ENCODE measurements at places on chromosomes 12 and 14.

DNA sequence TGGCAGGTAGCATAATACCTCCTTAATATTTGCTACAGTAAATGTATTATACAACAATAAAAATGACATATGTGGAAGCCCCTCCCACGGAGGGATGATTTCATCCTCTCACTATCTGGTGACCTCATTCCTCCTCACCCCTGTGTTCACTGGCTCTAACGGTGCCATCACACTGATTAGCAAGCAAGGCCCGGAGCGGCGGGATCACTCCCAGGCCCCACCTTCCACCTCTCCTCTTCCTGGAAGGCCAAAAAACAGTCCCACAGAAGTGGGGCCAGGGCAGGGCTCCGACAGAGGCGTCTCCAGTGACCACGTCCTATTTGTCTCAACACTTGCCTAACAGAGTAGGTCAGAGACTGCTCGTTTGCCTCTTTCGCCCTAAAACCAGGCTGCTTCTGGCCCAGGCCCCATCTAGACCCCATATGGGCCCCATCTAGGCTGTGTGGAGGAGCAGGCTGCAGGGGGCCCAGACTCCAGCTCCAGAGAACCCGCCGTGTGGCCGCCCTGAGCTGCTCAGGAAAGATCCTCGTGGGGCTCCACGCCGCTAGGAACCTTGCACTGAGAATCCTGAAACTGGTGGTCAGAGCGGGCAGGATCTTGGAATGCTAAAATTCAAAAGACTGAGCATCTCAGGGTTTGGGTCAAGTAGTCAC, 3.7 kb downstream of the SELPLG start:
- peak; percentile 34 for DNase-seq

DNA sequence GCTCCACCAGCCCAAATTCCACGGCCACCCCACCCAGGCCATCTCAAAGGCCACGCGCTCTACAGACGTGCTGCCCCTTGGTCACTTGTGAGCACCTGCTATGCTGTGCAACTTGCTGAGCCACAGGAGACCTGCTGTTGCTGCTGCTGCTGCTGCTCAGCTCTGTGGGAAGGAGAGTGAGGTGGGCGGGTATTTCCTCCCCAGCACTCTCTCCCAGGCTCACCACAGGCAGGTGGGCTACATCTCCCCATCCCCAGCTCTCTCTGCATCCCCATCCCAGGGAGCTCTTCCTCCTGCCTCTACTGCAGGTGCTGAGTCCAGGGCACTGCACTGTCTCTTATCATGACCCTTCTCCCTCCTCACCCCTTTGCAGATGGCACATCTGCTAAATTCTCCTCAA, 306.9 kb downstream of the BCL11B start:
- DNase-seq: no peak

DNA sequence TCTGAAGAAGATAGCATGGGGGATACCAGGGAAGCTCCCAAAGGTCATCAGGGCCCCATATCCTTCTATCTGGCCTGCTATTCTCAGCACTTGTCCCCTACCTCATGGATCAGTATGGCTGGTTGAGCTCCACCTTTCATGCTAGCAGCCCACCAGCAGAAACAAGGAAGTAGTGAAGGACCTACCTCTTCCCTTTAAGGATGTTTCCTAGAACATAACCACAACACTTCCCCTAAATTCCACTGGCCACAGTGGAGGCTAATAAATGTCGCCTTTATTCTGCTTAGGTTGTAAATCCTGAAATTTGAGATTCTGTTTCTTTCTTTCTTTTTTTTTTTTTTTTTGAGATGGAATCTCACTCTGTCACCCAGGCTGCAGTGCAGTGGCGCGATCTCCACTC, 128.6 kb upstream of the PARP11 start:
- DNase-seq: no peak

DNA sequence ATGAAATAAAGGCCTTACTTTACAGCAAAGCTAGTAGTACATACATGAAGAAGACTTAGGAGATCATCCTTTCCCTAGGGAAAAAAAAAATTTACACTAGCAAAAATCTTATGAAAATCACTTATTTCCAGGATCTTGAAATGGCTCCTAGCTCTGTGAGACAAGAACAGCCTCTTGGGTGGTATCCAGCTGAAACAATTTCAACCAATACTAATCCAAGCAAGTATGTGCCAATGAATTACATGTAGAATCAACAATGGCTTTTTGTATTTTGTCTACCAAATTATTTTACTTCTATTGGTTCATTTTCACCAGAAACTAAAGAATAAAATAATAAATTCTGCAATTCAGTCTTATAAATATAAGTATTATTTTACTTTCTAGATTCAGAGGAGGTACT, 2.7 kb upstream of the SLCO1A2 start:
- DNase-seq: no peak

DNA sequence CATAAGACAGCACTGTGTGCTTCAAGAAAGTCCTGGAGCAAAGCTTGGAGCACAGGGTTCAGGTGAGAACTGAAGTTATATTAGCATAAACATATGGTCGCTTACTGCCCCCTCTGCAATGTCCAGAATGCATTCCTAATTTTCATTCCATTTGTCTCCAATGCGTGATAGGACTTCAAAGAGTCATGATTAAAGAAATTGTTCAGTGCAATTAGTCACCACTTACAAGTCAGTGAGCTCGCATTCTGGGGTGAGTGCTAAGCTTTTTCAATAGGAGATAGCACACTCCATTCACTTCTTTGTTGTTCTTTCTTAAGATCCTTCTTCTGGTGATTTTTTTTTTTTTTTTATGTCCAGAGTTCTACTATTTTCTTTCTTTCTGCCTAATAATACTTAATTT, 398.4 kb downstream of the SYT1 start:
- DNase-seq: no peak

GRCh38 chr12:40525054-40525453, 167.2 kb upstream of the CNTN1 start:
- DNase-seq: no peak

GRCh38 chr12:49279706-49280159, 14.9 kb downstream of the TUBA1C start:
- no peak for DNase-seq

DNA sequence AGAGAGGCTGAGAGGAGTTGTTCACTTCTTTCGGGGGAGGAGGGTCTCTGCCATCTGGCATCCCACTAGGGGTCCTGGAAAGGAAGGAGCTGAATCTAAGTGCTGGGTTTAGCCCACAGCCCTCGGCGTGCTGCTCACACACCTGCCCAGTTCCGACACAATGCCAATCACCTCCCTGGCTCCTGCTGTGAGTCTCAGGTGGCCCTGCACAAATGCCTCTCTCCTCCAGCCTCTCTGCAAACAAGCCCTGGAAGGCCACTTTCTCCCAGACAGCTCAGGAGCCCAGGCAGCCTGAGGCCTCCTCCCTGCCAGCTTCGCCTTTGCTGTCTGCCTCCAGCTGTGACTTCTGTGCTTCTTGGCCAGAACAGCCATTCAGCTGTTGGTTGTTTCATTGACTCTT, 51.2 kb downstream of the SMIM41 start:
- DNase-seq: no peak

DNA sequence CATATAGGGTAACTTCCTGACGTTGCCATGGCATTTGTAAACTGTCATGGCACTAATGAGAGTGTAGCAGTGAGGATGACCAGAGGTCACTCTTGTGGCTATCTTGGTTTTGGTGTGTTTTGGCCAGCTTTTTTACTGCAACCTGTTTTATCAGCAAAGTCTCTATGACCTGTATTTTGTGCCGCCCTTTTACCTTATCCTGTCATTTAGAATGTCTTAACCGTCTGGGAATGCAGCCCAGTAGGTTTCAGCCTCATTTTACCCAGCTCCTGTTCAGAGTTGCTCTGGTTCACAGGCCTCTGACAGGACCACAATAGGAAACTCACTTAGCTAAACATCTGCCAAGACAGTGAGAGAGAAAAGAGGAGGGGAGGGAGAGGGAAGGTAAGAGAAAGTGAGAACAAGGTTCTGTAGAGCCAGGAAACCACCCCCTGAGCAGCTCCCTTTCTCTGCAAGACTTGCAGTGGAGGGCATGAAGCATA, 64.8 kb upstream of the PLEKHG3 start:
- DNase-seq: no peak

DNA sequence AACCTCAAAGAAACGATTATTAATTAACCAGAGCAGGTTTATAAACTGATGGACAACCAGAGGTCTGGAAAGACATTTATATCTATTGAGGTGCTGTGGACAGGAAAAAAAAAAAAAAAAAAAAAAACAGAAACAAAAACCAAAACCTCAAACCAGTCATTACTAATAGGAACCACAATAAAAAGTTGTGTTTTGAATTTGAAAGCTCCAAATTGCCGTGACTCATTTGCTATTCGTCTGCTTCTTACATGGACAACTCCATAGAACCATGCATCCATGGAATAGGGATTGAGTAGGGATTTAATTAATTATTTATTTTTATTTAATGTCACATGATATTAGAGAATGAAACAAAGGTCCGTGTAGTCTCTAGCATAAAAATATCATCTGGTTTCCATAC, 134.1 kb upstream of the SSTR1 start:
- no peak for DNase-seq

- no peak for DNase-seq
Observed at GRCh38 chr14:95784137-95784536, 70.2 kb upstream of the TCL1A start.

- no peak for DNase-seq
Observed at GRCh38 chr14:24463017-24463883, 20.7 kb upstream of the SDR39U1 start.

DNA sequence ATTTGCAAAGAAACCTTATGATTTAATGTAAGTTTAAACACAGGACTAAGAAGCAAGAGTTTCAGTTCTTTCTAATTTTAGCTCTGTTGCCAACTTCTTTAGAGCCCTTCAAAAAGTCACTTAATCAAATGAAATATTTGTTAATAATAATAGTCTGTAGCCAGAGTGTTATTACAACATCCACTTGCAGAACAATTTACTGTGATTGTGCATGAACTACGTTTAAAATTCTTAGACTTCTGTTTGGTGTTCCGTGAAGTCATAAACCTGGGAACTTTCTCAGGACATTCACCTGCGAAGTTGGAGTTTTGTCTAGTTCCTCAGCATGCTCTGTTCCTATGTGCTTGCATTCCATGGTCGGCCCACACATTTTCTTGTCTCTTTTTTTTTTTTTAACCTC, 244.0 kb upstream of the AVPR1A start:
- DNase-seq: no peak

DNA sequence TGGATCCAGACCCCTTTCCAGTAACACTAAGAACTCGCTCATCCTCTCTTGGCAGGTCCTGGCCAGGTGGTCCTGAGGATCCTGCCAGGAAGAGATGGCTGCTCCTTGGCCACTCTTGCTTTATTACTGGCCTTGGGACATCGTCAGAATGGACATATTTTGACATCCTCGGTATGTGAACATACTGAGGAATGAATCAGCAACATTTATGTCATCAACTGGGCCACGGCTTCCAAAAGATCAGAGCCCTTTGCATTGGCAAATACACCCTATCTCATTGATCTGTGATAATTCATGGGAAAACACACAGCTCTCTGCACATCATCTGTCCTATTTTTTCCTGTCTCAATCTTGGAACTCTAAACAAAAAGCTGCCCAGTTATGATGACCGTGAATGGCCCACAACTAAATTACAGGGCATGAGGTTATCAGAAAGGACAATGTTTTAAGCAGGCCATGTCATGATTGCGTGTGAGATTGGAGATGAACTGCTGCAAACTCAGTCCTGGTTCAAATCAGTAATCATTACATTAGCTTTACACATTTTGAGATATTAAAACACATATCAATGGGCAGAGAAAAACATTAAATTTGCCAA, 1325.8 kb downstream of the AACS start:
- no peak for DNase-seq

DNA sequence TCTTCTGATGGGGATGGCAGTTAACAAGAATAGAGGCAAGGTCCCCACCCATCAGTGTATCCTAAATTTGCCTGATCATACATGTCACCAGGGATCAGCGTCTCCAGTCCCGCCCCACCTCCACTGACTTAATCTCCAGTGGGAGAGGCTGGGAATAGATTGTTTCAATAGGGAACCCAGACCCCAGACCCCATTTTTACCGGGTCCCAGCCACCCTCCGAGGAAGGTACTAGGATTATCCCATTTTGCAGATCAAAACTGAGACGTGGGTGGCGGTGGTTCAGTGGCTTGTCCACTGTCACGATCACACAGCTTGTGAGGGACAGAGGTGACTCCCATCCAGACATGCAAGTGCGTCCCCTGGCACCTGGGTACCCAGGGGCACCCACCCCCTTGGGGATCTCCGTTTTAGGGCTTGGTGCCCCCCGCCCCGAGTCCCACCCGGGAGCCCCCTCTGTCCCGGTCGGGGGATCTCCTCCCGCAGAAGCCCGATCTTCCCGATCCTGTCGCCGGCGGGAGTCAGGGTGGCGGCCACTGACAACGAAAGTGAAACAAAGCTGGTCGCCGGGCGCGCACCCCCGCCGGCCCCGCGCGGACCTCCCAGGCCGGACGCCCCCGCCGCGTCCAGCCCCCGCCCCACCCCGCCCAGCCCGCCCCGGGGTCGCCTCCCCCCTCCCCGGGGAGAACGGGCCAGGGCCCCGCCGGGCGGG, 523 bp downstream of the WSB2 start:
- peak; percentile 32 for DNase-seq

DNA sequence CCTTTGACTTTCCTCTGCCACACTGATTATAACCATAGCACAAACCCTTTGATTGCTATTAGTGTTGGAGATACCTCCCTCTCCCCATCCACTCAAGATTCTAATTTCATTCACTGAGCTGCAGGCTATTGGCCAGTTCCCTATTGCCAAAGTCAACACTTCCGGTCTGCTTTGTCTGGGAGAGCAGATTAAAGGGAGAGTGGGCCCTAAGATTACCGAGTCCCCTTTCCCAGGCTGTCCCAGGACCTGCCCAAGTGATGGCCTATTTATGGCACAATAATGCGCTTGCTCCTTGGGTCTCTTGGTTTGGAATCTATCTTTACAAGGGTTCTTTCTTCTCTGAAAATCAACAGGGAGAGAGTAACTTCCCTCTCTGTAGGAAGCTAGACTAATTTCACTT, 42.9 kb upstream of the LTBP2 start:
- no peak for DNase-seq

DNA sequence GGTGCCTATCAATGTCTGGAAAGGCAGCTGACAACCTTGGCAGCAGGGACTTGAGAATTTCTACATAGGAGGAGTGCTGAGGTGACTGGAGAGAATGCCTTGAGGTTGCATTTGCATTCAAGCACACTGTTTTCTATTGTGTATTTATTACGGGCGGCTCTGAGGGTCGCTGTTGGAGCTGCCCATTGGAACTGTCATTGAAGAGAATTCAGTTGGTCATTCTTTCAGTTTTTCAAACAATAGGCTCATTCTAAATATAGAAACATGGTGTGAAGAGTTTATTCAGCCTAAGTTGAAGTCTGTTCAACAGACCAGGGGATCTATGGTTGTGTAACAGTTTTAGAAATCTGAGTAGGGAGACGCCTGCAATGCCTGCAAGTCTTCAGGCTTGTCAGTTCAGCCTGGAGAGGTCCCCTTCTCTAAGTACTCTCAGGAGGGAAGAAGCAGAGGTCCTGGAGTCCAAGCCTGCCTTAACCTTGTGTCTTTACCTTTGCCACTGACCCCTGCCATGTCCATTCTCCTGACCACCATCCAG, 9.8 kb upstream of the ABHD12B start:
- no peak for DNase-seq

- DNase-seq: no peak
Observed at GRCh38 chr12:129959889-129960288, 56.1 kb upstream of the TMEM132D start.
